ENCODE measurements at places on chromosomes 1 and 21.

DNA sequence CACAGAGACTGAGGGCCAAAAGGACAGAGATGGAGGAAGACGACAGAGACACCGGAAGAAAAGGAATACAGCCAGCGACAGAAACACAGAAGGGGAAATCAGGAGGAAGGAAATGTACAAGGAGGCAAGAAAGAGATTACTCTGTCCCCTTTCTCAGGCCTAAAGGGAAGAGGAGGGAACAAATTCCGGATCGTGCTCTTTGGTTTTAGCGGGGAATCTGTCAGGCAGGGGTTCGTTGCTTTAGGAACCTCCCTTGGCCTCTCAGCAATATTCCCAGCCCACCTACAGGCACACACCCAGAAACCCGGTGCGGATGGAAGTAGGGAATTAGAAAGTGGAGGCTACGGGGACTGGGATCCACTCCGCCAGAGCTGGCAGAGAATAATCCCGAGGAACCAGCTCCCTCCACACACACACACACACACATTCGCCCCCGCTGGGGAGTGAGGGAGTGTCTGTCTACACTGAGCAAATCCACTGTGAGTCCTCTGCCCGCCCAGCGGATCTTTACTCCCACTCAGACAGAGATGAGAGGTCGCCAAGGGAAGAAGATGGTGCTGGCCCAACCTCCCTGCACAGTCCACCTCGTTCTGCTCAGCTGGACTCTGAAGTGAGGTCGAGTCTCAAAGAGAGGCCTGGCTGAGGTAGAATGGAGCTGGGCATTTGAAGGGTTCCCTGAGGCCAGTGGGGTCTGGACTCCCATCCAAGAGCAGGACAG is 5.7 kb downstream of the TAL1 start:
- no peak for DNase-seq

DNA sequence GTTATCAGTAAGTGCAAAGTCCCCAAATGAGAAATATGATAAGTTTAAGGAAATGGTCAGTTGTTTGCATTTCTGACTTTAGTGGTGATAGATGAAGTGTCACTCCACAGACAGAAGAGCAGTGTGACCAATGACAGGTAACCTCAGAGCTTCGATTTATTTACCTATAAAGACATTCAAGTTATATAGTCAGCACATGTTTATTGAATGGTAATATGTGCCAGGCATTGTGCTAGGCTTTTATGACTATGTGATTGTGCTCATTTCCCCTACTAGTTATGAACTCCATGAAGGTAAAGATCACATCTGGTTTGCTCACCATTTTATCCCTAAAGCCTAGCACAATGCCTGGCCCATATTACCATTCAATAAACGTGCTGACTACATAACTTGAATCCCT is 222.4 kb downstream of the HHIPL2 start:
- DNase-seq: no peak

DNA sequence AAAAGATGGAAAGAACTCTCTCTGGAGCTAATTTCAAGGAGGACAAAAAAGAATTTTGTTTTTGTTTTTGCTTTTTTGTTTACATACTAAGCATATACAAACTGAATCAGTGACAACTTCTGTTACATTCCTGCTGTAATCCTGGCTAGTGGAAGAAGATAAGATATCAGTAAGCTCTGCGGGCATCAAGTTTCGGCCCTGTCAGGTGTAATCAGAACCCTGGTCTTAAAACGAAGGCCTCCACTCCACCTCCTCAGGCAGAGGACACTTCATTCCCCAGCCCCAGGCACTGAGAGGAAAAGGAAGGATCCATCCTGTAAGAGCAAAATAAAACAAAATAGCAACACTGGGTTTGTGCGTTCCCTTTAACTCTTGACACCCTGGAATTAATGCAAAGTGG is 88.9 kb upstream of the ARHGAP29 start:
- no peak for DNase-seq

DNA sequence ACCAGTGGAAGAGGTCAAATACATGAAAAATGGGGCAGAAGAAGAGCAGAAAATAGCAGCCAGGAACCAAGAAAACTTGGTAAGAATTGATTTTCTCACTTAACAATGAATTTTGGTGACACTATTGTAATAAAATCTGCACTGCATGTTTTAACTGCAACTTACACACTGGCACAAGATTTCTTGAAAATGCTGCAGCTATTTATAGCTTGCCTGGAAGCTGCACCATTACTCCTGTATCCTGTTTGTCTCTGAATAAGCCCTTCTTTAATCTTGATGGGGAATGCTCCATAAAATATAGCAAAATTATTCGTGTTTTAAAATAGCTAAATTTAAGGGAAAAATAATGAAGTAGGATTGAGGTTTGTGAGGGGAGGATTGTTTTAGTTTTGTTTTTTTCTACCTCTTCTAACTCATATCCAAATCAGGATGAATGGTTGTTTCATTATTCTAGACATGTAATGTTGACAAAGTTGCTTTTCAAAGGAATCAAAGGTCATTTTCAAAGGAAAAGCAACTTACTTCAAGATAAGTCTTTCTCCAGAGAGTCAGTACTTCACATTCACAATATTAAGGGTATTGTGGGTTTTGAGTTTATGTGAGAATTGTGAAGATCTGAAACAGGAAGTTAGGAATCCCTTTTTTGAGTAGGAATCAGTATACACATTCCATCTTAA is 120.9 kb downstream of the C1orf21 start:
- no peak for DNase-seq

- DNase-seq: no peak
These were observed 65.8 kb downstream of the USP25 start for GRCh38 chr21:15795533-15795932.

DNA sequence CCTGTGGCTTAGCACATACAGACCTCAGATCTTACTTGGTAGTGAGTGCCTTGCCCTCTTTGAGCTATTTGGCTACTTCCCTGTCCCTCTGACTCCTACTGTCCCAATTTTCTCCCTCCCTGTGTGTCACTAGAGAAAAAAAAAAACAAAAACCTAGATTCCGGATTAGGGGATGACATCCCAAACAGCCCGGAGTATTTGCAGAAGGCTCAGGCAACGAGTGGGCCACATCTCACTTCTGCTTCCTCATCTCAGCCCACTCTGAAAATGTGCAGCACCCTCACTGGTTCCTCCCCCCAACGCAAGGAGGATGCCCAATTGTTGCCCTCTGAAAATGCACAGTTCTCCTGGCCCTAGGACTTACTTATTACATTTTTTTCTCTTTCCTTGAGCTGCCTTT is 4.9 kb downstream of the NHLH1 start:
- no peak for DNase-seq

GRCh38 chr1:150708595-150708994 is 11.6 kb upstream of the GOLPH3L start:
- DNase-seq: no peak

DNA sequence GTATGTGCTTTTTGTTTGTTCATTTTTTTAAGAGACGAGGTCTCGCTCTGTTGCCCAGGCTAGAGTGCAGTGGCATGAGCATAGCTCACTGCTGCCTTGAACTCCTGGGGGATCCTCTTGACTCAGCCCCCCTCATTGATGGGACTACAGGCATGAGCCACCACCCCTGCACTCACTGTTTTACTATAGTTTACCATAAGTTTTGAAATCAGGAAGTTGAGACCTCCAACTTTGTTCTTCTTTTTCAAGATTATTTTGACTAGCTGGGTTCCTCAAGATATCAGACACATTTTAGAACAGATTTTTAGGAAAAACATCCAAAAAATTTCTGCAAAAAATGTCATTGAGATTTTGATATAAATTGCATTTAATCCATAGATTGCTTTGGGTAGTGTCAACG is 120.4 kb upstream of the FGGY start:
- DNase-seq: no peak

DNA sequence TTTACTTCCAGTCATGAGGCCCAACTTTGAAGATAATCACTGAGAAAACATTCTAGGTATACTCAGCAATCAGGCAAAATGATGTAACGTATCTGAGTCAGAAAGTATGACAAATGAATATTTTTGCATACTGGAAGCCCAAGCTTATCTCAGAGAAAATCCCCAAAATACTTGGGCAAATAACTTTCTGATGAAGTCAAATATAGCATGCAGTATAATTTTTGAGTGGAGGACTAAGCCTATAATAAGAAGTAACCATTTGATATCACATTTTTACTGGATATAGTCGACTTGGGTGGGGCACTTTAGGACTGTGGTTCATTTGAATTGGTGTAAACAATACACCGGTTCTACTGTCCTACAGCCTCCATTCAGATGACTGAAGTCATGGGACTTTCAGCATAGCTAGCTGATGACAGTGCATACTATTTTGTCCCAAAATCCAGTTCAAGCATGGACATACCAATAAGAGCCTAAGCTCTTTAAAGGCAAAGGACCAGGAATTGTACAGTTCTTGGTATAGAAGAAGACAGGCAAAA is 2.3 kb upstream of the GADD45A start:
- no peak for DNase-seq

DNA sequence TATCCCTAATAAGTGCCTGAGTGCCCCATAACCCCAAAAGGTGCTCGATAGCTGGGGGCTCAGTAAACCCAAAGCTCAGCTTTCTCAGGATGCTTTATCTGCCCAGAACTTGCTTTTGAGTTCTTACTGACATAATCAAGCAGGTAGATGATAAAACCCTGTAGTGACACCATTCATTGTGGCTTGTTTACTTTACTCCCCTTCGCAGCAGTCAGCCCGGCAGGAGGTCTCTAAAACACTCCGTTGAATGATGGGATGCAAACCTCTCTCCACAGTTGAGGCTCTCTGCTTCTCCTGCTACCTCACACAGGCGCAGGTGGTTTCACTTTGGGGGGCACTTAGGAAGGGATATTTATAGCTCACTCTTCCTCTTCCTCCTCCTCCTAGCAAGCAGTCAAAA is 349.4 kb downstream of the HLX start:
- DNase-seq: no peak

DNA sequence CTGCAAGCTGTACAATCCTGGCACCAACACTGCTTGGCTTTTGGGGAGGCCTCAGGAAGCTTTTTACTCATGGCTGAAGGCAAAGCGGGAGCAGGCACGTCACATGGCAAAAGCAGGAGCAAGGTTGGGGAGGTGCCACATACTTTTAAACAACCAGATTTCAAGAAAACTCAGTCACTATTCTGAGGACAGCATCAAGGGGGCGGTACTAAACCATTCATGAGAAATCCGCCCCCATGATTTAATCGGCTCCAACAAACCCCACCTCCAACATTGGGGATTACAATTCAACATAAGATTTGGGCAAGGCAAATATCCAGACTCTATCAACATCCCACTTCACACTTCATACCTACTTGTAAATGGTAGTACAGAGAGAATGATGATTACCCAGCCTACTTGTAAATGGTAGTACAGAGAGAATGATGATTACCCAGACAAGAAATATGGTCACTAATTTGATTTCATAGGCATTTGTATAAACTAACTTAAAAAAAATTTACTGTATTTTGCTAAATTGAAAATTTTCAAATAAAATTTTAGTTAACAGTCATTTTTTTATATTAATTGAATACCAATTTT is 24.9 kb downstream of the ATP5PF start:
- DNase-seq: no peak

- DNase-seq: no peak
These were observed 290.8 kb downstream of the LRRC7 start for GRCh38 chr1:69858534-69858933.

- no peak for DNase-seq
These were observed 179.1 kb downstream of the PSMG1 start for GRCh38 chr21:39003982-39004633.

GRCh38 chr1:84174051-84174556 is 30.0 kb downstream of the PRKACB start:
- no peak for DNase-seq

DNA sequence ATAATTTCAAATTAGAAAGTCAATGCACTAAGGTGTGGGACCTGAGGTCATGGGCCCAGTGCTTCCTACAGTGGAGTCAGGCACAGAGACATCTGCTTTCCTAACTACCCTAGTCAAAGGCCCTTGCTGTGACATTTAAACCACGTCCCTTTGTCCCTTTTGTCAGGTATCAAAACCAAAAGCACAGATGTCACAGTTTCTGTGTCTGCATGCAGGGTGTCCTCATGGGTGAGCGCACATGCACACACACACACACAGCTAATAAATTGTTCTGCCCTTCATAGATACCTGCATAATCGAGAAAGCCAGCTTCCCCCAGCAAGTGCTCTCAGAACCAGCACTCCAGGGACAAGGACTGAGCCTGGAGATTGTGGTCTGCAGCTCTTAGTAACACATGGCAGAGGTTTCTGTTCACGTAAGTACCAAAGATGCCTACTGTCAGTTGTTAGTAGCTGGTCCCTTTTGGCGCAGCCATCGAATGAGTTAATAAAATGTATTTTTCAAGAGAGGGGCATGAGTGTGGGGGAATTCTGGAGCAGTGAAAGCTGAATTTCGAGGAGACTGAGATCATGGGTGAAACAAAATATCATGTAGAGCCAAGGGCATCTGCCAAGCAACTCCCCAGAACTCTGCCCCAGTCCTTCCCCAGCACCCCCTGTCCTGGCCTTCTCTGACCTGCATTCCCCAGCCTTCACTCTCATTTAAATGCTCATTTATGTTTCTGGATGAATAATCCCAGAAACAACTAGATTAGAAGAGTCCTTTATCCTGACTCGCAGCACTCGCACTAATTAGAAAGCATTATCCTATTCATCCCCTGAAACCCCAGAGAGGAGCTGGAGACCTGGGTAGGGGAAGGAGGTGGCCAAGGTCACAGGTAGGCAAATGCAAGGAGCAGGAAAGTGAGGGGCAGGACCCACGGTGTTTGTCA is 25.5 kb downstream of the TNR start:
- DNase-seq: no peak

GRCh38 chr21:29299916-29300806 is 1.4 kb downstream of the BACH1 start:
- DNase-seq: peak; percentile 39

DNA sequence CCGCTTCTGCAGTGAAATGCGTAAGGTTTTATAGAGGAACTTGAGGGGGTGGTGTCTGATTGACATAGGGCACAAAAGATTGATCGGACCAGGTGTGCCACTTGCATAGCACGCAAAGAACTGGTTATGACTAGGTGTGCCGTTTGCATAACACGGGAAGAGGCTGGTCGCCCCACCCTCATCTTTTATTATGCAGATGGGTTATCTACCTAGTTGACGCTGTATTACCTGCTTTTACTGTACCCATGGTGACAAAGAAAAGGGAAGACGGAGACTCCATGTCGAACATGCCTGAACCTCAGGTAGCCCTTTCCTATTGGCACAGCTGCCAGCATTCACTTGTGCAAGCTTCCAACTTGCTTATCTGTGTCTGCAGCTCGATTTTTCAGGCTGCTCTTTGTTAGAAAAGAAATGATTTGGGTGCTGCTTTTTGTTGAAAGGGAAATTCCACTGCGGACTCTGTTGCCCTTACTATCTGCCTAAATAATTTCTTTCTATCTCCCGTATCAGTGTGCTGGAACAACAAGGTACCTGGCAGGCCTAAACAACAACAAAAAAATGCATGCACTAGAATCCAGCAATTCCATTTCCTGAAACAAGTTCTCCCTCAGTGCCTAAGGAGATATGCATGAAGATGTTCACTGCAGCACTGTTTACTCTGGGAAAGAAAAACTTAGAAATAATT is 194.4 kb upstream of the KAZN start:
- no peak for DNase-seq

DNA sequence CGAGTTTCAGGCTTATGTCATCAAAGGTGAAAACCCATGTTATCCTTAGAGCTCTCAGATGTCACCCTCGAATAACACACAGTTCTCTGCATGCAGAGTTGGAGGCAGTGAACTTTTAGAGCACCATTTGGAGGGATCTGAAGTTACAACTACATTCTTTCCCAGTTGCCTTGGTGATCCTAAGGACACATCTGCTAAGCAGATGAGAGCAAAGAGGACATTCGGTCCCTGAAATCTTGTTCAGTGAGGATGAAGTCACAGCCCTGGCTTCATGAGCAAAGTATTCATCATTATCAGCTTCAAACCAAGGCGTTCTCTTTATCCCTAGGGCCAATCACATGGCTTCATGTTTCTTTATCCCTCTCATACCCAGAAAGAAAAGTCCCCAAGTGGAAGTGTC is 23.1 kb upstream of the MCOLN2 start:
- DNase-seq: no peak
